ENCODE measurements at places on chromosomes 3 and 15. TPM values are rescaled to one million over a fixed set of nuclear protein-coding genes. Genes with fewer than 3 reads are reported as not detected.

Gene PLA2G4D
- total RNA-seq, result not detected

Gene ZNF197
- total RNA-seq, result 13.1 TPM

Gene RPSA
- 1,277 TPM for total RNA-seq

Gene BUB1B
- total RNA-seq, result 91.0 TPM

Gene CCDC39
- not detected for total RNA-seq

Gene CDHR4
- total RNA-seq, result not detected

Gene CFAP161
- total RNA-seq, result not detected

Gene ATP13A4
- not detected for total RNA-seq

Gene EPHB1
- not detected for total RNA-seq

Gene ABHD10
- 33.7 TPM for total RNA-seq

Gene PROS1
- 5.8 TPM for total RNA-seq

Gene POLR2H
- total RNA-seq, result 103 TPM

Gene SCG3
- total RNA-seq, result not detected

Gene VPS18
- total RNA-seq, result 40.8 TPM

Gene ISLR
- not detected for total RNA-seq

Gene AGBL1
- not detected for total RNA-seq

Gene NCEH1
- total RNA-seq, result 16.4 TPM

Gene PTH1R
- not detected for total RNA-seq

Gene SLC51A
- total RNA-seq, result not detected

Gene IL16
- not detected for total RNA-seq

Gene BFSP2
- not detected for total RNA-seq

Gene CCR3
- 0.66 TPM for total RNA-seq

Gene LDHAL6B
- not detected for total RNA-seq

Gene PATL2
- total RNA-seq, result 0.19 TPM

All from SJSA1 (cell line).